Psoas muscle (tissue), 8 donors: ENCODE measurements at places on chromosomes 5 and 9. TPM values are rescaled to one million over a fixed set of nuclear protein-coding genes. Genes with fewer than 3 reads are reported as not detected.

The CDKN2B gene
- total RNA-seq: 7.2 TPM

DNA sequence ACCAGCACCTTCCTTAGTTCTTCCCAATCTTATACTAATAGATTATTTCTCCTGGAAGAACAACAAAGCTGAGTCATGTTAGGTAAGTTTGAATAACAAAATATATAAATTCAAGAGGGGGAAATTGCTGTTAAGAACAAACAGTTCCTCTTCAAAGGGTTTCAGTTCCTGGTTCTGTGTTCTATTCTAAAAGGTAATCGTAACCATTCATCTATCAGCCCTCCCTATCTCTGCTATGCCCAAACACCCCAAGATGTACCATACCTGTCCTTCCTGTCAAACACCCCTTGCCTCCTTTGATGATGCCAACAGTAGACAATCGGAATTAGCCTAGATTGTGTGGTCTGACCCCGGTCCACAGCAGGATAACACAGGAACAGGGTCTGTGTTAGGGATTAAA lies 4.2 kb upstream of the RNF180 start:
- DNase-seq: no peak

GRCh38 chr5:33968211-33969005 lies 16.1 kb downstream of the SLC45A2 start:
- no peak for DNase-seq

DNA sequence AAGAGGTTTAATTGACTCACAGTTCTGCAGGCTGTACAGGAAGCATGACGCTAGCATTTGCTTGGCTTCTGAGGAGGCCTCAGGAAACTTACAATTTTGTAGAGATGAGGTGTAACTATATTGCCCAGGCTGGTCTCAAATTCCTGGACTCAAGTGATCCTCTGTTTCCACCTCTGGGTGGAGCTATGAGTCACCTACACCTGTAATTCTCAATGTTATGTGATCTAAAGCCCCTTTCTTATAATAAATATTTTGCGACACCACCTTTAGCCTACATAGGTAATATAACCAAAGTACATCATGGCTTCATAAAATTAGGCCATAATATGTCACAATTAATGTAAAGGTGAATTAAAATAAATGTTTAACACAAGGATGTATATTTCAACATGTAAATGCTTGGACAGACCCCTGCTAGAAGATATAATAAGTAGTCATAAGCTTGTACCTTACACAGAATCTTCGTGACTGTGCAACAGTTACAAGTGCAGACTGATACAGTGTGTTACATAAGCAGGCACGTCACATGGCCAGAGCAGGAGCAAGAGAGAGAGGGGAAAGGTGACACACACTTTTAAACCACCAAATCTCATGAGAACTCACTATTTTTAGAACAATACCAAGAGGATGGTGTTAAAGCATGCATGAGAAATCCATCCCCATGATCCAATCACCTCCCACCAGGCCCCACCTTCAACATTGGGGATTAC lies 29.8 kb upstream of the SPINK4 start:
- DNase-seq: no peak

DNA sequence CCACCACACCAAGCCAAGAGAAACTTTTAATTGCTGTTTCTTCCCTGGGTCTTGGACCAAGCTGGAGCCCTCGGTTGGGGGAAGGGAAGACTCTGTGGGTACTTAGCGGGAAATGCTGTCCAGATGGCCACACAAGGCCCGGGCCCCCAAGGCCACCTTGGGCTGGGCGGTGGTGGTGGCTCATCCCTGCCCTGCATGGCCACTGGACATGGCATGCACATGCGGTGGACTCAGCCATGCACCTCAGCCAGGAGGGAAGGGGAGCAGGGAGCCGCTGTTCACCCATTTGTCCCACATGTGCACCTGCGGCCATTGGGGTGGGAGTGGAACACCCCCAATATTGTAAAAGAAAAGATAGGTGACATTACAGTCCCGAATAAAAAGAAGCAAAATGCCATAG lies 72.4 kb downstream of the RGMB start:
- DNase-seq: no peak
